A549 treated with CpdA at 1 μM for 4 hours (cell line): ENCODE measurements at places on chromosomes 3 and 15. TPM values are rescaled to one million over a fixed set of nuclear protein-coding genes. Genes with fewer than 3 reads are reported as not detected.

The MRAS gene
- total RNA-seq, result 8.2 to 10.2 TPM (median 9.1 TPM) in 5 replicates

The PLAAT1 gene
- 0.14 to 0.28 TPM in 2 of 5 replicates, not detected in the others for total RNA-seq

The LMAN1L gene
- total RNA-seq, result not detected in 5 replicates

The ZNF80 gene
- not detected in 5 replicates for total RNA-seq

The SPRED1 gene
- 7.6 to 12.5 TPM (median 8.9 TPM) in 5 replicates for total RNA-seq

The KLHL40 gene
- not detected in 5 replicates for total RNA-seq

The PAQR5 gene
- 98.3 to 125 TPM (median 117 TPM) in 5 replicates for total RNA-seq

The GOLGA6B gene
- total RNA-seq, result not detected in 5 replicates

The DUOXA2 gene
- total RNA-seq, result not detected in 5 replicates

The CACNA2D3 gene
- 0.02 TPM in 1 of 5 replicates, not detected in the others for total RNA-seq

The NR1D2 gene
- total RNA-seq, result 5.6 to 7.1 TPM (median 5.9 TPM) in 5 replicates

The FES gene
- total RNA-seq, result 0.74 to 1.0 TPM (median 0.86 TPM) in 5 replicates

The NECTIN3 gene
- total RNA-seq, result 18.6 to 29.3 TPM (median 26.9 TPM) in 5 replicates

The CASR gene
- total RNA-seq, result not detected in 5 replicates
